ENCODE measurements at places on chromosomes 3 and 15.

- no peak for DNase-seq
Measured at GRCh38 chr3:194365526-194365925, 4.0 kb downstream of the LRRC15 start.

DNA sequence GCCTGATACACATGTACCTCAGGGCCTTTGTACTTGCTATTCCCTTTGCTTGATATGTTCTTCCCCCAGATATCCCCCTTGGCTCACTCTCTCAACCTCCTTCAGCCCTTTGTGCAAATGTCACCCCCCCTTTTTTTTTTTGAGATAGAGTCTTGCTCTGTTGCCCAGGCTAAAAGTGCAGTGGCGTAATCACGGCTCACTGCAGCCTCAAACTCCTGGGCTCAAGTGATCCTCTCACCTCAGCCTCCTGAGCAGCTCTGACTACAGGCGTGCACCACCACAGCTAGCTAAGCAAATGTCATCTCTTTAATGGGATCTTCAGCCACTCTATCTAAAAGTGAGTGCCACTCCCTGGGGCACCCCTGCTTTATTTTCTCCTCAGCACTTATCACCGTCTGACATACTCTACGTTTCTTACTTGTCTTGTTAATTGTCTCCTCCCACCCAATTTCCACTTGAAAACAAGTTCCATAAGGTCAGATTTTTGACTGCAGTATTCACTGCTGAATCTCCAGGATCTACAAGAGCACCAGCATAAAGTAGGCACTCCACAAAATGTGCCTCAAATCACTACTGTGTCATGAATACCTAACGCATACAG is 14.6 kb downstream of the IP6K2 start:
- no peak for DNase-seq

DNA sequence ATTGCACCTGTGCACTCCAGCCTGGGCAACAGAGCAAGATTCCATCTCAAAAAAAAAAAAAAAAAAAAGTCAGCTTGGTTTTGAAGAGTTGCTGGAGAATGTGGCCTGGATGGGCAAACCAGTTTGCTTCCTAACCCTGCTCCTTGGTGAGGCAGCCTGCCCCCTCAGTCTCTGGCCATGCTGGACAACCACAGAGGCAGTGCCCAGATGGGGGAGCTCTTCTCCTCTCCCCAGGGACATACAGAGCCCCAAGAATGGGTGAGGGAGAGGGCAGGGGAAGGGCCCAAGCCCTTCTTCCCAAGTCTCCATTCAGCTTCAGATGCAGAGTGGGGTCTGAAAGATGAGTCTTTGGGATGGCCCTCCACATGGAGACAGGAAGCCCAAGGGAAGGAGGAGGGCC is 27.9 kb downstream of the CD276 start:
- DNase-seq = no peak

GRCh38 chr3:34388830-34389229 is 590.4 kb downstream of the PDCD6IP start:
- DNase-seq = no peak

DNA sequence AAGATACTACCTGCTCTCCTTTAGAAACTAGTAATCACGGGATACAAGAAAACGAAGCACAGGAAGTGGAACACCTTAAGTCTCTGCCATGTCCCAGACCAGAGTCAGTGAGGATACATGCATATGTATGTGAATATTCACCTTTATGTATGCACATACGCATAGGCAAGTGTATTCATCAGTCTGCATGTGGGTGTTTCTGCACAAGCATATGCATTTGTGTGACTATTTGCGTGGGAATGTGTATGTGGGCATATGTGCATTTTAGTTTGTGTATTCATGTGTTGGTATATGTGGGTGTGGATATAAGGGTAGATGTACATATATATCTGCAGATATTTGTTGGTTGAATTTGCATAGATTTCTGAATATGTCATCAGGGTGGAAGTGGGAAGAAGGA is 889.7 kb downstream of the AGBL1 start:
- DNase-seq = no peak

GRCh38 chr3:190542846-190543245 is 29.0 kb downstream of the IL1RAP start:
- no peak for DNase-seq

DNA sequence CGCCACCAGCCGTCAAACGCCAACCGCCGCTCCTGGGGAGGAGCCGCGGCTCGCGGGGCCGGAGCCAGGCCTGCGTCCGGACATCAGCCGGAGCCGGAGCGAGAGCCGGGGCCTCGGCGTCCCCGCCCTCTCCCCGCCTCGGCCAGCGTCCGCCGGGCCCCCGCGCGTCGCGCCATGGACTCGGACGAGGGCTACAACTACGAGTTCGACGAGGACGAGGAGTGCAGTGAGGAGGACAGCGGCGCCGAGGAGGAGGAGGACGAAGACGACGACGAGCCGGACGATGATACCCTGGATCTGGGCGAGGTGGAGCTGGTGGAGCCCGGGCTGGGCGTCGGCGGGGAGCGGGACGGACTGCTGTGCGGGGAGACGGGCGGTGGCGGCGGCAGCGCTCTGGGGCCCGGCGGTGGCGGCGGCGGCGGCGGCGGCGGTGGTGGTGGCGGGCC is 359 bp downstream of the ARIH1 start:
- no peak for DNase-seq

- peak; percentile 96 for DNase-seq
Measured at GRCh38 chr3:72665701-72666446, 182.4 kb downstream of the SHQ1 start.

DNA sequence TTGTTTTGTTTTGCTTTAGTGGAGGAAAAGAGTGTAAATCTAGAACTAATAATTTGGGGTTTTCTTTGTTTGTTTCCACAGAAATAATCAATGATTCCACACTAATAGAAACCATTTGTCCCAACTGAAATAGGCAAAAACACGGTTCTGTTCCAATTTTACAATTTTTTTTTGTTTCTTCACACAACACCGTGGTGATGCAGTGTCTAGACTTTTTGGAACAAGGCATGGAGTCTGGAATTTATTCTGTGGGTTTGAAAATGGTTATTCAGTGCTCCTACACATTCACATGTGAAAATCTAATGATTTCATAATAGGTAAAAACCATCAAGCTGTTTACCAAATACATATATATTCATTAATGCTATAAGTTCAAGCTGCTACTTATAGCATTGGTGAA is 629.0 kb upstream of the TGFBR2 start:
- DNase-seq = no peak

DNA sequence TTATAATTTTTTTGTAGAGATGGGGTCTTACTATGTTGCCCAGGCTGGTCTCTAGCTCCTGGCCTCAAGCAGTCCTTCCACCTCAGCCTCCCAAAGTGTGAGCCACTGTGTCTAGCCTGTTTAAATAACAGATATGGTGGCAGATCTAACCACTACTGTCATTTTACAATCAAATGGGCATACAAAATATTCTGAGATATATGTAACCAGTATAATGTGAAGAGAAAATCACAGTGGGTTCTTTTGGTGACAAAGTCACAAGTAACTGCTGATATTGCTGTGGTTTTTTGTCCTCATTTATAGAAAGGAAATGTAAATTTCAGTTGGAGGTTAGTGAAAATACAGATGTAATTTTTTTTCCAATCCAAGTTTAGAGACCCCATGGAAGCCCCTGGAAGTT is 58.6 kb upstream of the ARHGEF3 start:
- no peak for DNase-seq

GRCh38 chr3:74271541-74271940 is 342.9 kb downstream of the CNTN3 start:
- DNase-seq = no peak

- DNase-seq = no peak
Measured at GRCh38 chr3:197597335-197597734, 41.6 kb upstream of the BDH1 start.

GRCh38 chr3:194667363-194667762 is 4.6 kb downstream of the LSG1 start:
- DNase-seq = no peak

DNA sequence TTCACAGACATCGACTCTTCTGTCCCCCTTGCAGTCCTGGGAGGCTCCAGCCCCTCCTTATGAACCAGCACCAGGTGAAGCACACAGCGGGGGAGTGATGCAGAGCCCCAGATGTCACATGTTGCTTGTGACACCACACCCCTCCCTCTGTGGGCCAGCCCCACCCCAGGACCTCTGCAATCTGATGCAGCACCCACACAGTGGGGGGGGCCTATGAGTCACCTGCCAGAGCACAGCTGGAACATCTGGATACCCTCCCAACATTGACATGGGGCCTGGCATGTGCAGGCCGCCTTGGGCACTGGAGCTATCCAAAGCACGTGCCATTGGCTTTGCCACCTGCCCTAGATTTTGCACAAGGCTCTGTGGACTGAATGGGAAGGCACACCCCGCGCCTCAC is 70.5 kb downstream of the FEM1B start:
- no peak for DNase-seq

GRCh38 chr3:3633761-3634160 is 165.5 kb upstream of the LRRN1 start:
- no peak for DNase-seq

GRCh38 chr15:57205027-57205855 is 171.1 kb upstream of the CGNL1 start:
- DNase-seq = no peak

- peak; percentile 25 for DNase-seq
Measured at GRCh38 chr3:148790370-148790769, 37.2 kb upstream of the CPB1 start.

- DNase-seq = no peak
Measured at GRCh38 chr3:69191516-69191915, 69.1 kb upstream of the LMOD3 start.

- no peak for DNase-seq
Measured at GRCh38 chr3:3627114-3627513, 172.1 kb upstream of the LRRN1 start.

DNA sequence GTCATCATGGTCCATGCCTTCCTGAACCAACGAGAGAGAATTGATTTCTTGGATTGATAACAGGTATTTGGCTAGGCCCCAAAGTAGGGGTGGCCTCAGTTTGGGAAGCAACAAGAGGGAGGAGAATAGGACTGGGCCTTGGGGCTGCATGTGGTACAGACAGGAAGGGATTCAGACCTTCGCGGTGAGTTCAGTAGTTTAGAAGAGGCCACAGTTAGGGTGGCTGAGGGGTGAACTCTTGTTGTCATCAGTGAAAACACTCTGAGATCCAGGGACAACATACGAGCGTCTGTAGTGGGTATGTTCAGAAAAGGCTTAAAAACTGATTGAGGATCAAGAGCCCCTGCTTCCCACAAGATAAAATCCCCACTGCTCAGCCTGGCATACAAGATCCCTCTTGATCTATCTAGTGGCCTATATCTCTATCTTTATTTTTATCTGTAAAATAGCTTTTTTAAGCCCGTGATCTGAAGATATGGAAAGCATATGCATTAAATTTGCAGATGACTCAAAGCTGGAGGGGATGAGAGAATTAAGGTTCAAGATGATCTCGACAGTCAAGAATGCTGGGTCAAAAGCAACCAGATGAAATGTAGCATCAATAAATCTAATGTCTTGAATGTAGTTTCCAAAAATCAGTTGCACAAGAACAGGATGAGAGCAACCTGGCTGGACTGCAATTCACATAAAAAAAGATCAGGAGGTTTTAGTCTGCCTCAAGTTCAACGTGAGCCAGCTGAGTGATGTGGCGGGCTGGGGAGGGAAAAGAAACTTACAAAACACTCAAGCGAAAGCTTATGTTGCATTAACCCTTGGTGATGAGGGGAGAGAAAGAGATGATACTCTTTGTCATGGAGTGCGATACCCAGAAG is 221.1 kb upstream of the TLE3 start:
- no peak for DNase-seq

DNA sequence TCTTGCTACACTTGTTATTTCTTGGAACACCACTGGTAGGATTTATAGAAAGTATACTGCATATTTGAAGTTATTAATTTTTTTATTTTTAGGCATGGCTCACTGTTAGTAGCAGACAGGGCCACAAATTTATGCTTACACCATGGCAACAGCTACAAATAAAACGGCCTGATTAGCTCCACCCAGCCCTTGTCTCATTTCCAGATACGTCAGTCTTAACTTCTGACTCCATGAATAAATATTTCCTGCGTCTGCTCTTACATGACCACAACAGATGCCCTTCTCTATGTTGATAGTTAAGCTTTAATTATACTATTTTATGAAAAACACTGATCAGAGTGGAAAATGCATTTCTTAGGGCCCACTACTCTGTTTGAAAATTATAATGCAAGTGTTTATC is 62.3 kb upstream of the CPOX start:
- DNase-seq = no peak

DNA sequence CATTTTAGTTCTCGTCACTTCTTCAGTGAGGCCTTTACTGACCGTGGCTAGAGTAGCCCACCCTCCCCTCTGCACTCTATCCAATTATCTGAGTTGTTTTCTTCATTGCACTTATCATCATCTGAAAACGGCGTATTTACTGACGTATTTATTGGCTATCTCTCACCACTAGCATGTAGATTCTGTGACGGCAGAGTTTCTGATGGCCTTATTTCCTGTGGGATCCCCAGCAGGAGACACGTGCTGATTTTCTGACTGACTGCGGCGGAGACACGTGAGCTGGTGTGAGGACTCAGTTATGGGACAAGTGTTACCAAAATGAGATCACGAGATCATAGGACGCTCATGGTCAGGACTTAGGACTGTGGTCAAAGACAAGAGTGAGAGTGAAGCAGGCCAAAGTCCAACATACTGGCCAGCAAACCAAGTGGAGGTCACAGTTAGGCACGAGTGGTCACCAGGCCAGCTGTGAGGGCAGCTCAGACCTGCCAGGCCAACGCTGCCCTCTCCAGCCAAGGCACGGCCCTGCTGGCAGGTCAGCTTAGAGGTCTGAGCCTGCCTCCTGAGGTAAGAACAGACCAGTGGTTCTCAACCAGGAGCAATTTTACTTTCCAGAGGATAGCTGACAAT is 50.6 kb upstream of the BNIP2 start:
- DNase-seq = no peak

- peak; percentile 80 for DNase-seq
Measured at GRCh38 chr15:35874260-35874905, 328.4 kb upstream of the DPH6 start.

GRCh38 chr3:16439163-16439847 is 74.2 kb downstream of the RFTN1 start:
- no peak for DNase-seq

DNA sequence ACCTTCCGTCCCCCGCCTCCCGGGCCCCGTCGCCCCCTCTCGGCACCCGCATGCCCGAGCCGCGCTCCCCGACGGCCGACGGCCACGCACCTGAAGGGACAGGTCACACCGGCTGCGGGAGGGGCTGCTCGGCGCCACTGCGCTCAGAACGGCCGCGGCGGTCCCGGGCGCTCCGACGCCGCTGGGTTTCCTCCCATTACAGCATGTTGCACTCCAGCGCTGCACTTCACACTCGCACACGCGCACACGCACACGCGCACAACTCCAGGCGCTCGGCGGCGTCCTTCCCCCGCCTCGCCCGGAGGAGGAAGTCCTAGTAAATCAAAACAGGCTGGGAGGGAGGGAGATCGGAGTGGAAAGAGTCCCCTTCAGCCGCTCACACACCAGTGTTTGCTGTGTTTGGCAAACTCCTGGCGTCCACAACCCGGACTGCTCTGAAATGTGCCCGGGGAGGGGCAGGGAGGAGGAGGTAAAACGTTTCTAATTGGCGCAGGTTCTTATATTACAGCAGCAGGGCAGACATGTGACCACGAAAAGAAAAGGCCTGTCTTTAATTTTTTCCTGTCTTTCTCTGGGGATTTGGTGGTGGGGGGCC is 76.7 kb upstream of the VGLL4 start:
- peak; percentile 44 for DNase-seq

GRCh38 chr15:78075490-78076230 is 1.9 kb downstream of the TBC1D2B start:
- peak; percentile 47 for DNase-seq

- DNase-seq = no peak
Measured at GRCh38 chr15:81792646-81793045, 253.2 kb downstream of the MEX3B start.

GRCh38 chr15:37229855-37230619 is 129.7 kb upstream of the MEIS2 start:
- DNase-seq = peak; percentile 77
